ENCODE measurements at places on chromosomes 12 and 14.
A peak's percentile ranks its signal among the peaks of the same experiment; 100 is the strongest.

DNA sequence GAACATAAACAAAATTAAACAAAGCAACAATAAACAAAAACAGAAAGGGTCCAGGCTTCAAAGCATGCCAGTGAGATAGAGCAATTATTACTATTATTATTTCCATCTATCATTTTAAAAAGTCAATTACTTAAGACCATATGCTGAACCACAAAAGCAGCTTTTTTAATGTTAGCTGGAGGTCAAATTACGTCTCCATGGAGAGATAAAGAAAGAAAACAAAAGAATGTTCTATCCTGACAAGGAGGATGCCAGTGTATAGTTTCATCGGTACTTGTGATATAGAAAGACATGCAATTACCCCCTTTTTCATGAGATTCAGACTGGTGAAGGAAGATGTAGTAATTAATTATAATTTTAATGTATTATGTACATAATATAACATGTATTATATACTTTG, 81.6 kb upstream of the DCN start:
- DNase-seq, result no peak

DNA sequence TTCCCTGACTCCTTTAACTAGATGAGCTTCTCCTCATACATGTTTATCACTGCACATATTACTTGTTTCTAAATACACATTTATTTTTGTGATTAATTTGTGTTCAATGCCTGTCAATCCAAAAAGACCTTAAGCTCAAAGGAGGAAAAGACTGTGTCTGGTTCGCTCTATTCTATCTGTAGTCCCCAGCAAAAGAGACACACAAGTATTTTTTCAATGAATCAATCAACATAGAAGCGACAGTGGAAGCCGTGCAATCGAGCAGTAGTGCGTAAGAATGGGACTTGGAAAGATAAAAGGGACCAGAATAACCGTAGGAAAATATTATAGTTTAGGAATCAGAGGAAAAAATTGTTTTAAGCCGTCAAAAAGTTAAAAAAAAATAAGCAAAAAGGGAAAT, 951 bp downstream of the WDHD1 start:
- no peak for DNase-seq

DNA sequence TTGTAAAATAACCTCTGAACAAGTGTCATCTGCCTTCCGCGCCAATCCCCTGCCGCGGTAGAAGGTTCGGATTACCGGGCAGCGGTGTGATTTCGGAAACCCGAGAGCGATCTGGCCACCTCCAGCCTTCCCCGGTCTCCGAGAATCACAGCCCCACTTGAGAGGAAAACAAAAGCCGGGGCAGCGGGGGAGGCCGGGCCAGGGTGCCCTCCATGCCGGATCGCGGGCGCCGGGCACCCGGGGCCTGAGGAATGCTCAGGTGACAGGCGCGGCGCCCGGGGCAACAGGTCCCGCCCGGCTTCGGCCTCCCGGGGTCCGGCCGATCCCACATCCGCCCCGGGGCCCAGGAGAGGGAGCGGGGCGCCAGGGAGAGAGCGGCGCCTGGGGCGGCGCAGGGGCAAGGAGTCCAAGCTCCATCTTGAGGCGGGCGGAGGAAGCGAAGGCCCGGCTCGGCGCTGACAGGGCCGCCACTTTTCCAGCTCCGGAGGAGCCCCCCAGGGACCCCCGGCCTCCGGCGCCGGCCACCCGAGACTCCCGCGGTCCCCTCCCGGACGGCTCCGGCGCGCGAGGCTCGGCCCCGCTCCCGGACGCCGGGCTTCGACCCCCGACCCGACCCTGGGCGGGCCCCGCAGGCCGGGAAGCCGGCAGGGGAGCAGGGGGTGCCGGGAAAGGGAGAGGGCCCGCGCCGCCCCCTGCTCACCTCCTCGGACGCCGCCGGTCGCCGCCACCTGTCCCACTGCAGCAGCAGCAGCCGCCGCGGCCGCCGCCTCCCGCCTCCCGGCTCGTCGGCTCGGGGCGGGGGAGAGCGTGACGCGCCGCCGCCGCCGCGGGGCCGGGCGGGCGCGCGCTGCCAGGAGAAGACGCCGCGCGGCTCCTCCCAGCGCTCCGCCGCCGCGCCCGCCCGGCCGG, at the start of gene CLIP1:
Gene CLIP1, minus strand, starts transcription at position 849 of the 909 bp plus-strand sequence. CDS start 42,217 bp downstream, outside the sequence.
- peak; percentile 50 for DNase-seq

DNA sequence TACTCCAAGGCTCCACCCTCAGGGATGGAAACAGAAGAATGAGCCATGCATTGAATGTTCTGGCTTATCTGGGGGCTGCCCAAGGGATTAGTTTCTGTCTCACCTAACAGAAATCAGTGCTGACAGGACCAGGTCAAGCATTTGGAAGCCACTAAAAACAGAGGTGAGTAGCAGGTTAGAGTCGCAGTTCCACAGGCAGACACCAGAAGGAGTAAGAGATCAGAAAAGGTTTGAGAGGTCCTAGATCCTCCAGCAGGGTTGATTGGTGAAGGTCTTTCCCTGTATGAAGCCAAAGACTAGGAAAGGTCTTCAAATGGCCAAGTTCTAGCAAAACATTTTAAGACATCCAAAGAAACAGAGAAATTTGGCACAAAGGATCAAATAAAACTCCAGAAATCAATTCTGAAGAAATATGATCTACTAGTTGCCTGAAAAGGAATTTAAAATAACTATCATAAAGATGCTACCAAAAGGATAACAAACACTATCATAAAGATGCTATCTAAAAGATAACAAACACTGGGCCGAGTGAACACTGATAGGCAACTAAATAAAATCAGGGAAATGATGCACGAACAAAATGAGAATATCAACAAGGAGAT, 19.5 kb upstream of the TTC9 start:
- no peak for DNase-seq

GRCh38 chr12:5985471-5985870, 40.4 kb upstream of the ANO2 start:
- DNase-seq, result no peak

DNA sequence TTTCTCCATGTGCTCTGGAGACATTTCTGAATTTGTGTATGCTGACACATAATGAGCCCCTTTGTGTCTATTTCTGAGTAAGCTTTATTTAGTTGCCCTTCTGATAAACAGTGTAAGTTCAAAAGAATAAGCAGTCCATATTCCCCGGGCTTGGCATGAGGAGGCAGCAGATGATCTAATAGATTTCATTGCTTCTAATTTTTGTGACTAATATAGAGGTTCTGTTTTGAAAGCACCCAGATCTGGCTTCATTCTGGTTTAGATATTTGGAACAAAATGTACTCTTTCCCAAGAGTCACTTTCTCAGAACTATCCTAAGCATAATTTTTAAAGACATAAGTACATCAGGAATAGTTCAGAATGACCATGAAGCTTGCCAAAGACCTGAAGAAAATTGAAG, 290.9 kb downstream of the BTG1 start:
- no peak for DNase-seq

DNA sequence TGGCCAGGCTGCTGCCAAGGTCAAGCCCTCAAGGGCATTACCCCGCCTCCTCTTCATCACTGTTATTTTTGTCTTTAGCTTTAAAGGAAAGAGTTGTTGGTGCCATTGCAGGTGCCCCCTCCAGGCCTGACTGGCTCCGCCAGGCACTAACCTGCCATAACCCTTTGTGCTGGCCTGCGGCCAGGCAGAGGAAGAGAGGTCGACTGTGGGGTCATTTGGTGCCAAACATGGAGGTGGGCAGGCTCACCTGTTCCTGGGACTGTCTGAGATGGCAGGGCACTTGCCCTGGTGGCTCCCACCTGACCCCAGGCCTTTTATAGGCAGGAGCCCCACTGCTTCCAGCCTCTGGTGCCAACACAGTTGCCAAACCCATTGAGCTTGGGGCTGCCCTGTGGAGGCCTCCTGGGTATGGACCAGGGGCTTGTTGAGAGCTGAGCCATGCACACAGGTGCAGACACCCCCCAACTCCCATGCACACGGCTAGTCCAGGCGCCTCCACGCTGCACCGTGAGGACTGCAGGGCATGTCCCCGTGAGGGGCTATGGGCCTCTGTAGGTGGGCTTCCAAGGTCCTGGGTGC, 29.4 kb upstream of the PLD4 start:
- no peak for DNase-seq

- DNase-seq, result no peak
These were observed 83.9 kb downstream of the ADCK1 start for GRCh38 chr14:77883847-77884238.

DNA sequence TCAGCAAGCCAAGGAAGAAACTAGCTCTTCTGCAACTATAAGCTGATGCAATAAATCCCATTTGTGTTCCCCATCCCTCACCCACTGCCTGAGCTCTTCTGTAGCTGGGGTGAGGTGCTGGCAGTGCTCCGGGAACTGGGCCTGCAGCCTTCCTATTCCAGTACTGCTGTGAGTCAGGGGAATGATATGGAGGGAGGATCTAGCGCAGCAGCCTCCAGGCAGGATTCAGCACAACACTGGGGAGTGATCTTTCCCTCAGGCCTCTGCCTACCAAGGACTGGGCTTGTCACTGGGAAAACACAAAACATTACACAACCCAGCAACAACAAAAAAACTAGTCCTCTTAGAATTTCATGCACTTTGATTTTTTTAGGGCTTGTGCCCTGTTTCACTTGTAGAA, 58.7 kb downstream of the ST8SIA1 start:
- DNase-seq, result no peak

GRCh38 chr14:63224196-63224595, 20.0 kb downstream of the RHOJ start:
- DNase-seq, result no peak

DNA sequence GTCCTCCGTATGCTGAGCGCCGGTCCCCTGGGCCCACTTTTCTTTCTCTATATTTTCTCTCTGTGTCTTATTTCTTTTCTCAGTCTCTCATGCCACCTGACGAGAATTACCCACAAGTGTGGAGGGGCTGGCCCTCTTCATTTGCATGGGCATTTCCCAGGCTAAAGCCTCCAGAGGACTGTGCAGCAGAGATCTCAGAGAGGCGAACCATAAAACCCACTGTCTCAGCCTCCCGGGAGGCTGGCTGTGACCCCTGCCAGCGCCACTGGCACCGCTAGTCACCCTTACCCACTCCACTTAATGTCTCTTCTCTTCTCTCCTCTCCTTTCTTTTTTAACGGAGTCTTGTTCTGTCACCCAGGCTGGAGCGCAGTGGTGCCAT, 7.1 kb upstream of the SERPINA9 start:
- no peak for DNase-seq

GRCh38 chr12:70983692-70984091, 63.2 kb upstream of the PTPRR start:
- DNase-seq, result no peak

DNA sequence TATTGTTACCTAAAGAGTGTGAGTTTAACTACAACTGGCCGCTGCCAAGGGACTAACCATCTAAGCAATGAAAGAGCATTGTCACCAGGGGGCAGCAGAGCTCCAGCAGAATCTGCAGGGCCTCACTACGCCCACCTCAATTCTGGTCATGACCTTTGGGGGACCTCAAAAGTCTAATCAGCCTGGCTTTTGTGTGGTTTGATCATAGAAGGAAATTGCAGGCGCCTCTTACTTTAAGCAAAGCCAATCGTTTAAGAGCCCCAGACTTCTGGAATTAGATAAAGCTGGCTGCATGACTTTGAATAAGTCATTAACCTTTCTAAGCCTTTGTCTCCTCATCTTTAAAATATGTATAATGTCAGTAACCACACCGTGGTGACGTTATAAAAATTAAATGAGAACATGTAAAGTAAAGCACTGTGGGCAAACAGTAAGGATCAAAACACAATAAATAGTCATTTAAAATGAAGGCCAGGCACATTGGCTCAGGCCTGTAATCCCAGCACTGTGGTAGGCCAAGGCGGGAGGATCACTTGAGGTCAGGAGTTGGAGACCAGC, 58.6 kb downstream of the TBX3 start:
- no peak for DNase-seq

GRCh38 chr12:46468813-46469212, 96.2 kb upstream of the SLC38A2 start:
- DNase-seq, result no peak

- no peak for DNase-seq
These were observed 1053.6 kb upstream of the SEL1L start for GRCh38 chr14:82587226-82587625.

DNA sequence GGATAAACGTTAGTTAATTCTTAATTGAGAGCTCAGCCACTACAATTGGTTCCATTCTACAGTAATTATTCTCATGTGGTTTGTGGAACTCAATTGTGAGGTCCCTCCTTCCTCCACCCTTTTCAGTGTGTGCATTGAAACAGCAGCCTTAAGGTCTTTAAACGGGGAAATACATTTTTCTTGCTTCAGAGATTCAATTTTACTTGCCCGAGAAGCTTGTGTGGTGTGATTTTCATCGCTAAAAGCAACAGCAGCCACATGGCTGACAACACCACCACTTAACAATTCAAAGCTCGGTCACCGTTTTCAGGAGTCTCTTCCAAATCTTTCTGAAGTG, 733 bp upstream of the PPFIBP1 start:
- no peak for DNase-seq

- DNase-seq, result no peak
These were observed 72.6 kb upstream of the NCOR2 start for GRCh38 chr12:124640056-124640455.

DNA sequence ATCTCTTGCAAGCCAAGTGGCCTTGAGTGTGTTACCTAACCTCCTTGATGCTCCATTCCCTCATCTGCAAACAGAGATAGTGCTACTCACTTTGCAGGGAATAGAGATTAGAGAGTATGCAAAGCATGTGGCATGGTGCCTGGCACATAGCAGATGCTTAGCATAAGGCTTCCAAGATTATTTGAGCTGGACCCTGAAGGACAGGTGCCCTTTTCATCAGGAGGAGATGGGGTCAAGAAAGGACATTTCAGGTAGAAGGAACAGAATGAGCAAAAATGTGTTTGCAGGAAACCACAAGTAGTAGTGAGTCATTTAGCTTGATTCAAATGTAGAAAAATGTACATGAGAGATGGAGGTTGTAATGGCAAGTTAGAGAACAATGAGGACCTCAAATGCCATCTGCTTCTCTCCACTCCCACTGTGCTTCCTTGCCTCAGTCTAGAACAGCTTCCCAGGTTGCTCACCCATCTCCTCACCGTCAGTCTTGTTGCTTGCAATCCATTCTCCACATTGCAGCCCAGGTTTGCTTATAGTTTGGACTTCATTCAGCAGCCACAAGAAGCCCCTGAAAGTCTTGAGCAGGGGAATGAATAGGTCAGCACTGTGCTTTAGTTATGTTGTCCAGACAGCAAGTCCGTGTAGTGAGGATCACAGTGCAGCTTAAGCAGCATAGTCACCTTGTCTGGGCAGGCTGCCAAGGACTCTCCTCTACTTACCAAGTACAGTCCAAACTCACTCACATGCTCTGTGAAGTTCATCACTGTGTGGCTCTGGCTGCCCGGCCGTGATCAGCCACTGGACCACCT, 536.3 kb upstream of the CCDC196 start:
- no peak for DNase-seq

DNA sequence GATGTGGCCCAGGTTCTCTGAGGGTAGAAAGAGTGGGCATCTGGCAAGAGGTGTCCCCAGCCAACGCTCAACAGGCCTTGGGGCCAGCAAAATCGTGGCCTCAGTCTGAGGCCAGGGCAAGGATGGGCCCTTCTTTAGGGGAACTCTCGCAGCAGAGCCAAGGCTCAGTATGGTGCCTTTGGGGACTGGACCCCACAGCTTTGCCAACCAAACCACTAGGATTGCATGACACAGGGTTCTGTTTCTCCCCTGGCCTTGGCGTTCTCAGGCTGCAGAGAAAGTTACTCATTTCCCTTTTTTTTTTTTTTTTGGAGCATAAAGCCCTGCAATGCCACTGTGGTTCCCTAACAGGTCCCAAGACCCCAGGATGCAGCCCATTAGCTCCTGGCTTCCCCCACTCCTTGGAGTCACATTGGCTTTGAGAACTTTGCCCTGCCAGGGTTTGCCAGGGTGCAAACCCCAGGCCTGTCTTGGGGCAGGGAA, 100.6 kb downstream of the LGMN start:
- DNase-seq, result no peak

- DNase-seq, result no peak
These were observed 4.7 kb upstream of the ADSS1 start for GRCh38 chr14:104719343-104719742.
